ENCODE measurements at places on chromosomes 6 and 20.

DNA sequence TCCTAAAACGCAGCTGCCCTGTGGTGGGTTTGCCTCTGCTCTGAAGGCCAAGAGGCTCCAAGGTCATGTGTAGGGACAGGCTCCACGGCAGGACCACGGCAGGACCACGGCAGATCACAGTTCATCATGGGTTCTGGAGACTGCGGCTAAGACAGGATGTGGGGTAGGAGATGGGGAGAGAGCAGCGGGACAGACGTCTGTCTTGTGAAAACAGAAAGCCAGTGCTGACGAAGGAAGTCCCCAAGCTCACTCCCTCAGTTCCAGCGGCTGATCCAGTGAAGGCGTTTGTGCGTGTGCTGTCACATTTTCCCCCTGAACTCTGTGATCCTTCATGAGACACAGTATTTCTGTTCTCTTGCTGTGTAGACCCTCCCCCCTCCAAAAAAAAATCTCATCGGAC is 67.9 kb upstream of the PTGIS start:
- DNase-seq: no peak

GRCh38 chr6:8108031-8108660 is 5.8 kb upstream of the EEF1E1 start:
- no peak for DNase-seq

DNA sequence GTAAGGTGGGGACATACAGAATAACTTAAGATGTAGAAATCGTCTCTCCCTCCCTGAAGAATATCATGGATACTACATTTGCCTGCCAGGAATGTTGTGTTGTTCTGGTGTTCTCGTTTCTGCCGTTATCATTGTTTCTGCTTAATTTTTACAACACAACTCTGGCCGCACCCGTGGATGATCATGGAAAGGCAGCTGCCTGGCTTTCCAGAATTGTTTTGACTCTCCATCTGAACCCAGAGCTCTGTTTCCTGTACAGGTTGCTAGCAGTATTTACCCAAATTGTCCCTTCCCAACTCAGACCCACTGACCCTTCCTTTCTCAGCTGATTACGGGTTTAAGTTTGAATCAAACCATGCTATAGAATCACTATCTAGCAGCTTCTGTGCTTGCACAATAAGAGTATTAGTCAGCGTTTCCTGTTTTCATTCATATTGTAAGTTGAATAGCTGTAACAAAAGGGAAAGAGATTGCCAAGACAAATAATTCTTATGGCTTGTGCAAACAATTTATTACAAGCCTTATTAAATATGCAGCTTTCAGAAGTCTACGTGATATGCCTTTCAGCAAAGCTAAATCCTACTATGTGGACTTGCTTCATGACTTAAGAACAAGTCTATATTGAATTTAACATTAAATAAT is 139.0 kb downstream of the MTHFD1L start:
- DNase-seq: peak; percentile 70

GRCh38 chr6:34575326-34575725 is 19.2 kb upstream of the SPDEF start:
- DNase-seq: no peak

- DNase-seq: no peak
These were observed 17.6 kb downstream of the ZHX3 start for GRCh38 chr20:41299899-41300298.

GRCh38 chr6:114052141-114052540 is 81.2 kb upstream of the HDAC2 start:
- no peak for DNase-seq

GRCh38 chr20:12928755-12929401 is 79.9 kb upstream of the SPTLC3 start:
- no peak for DNase-seq

DNA sequence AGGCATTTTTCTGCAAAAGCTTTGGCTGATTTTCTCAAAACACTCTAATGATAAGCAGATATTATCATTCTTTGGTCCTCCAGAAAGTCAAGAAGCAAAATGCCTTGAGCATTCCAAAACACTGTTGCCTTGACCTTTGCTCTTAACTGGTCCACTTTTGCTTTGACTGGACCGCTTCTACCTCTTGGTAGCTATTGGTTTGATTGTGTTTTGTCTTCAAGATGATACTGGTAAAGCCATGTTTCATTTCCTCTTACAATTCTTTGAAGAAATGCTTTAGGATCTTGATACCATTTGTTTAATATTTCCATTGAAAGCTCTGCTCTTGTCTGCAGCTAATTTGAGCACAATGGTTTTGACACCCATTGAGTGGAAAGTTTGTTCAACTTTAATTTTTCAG is 35.6 kb upstream of the SDHAF4 start:
- no peak for DNase-seq

Measured in DMS79 (cell line).